ENCODE measurements at places on chromosomes 3 and 15. TPM values are rescaled to one million over a fixed set of nuclear protein-coding genes. Genes with fewer than 3 reads are reported as not detected.

DNA sequence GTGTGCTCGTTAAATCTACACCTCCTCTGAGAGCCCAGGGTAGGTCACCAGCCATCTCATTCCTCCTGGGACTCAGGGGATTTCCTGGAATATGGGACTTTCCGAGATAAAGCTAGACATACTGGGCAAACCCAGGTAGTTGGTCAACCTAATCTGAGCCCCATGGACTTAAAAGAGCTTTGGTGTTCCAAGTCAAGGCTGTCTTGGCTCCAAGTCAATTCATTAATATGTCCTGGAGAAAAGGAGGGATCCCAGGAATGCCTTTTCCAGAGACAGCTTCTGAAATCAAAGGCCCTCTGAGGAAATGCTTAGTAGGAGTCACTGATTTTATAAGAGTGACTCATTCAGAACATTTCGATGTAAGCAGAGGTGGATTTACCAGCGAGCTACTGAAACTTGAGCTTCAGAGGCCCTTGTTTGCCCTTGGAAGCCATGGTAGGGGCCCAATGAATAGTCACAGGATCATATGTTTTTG lies 137.3 kb upstream of the UBE2E1 start:
- no peak overlapping the region for H3K4me3 ChIP-seq
- H3K4me1 ChIP-seq = no peaks in the 10 kb centered on the region
- H3K36me3 ChIP-seq = no peaks in the 10 kb centered on the region
- H3K27me3 ChIP-seq = peaks cover 19% of the 10 kb centered on the region

Gene CCDC9B
- 2.3 TPM for total RNA-seq

DNA sequence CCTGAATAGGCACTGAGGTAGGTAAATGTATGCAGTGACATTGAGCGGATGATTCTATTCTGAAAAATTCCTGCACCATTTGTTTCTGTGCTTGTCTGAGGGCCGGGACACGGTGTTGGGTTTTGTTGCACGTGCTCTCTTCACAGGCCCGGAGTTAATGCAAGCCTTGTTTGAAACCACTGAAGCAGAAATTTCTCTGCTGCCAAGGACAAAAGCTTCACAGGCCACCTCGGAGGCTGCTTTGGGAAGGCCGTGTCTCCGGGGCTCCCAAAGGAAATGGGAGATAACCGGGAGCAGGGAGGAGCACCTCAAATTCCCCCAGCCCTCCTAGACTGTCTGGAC lies 179.4 kb downstream of the OPA1 start:
- H3K27me3 ChIP-seq = peaks cover 8% of the 10 kb centered on the region
- H3K27ac ChIP-seq = no peak overlapping the region
- no peak overlapping the region for H3K4me3 ChIP-seq
- H3K36me3 ChIP-seq = no peaks in the 10 kb centered on the region
- peaks cover 9% of the 10 kb centered on the region for H3K4me1 ChIP-seq
- no peak for DNase-seq

DNA sequence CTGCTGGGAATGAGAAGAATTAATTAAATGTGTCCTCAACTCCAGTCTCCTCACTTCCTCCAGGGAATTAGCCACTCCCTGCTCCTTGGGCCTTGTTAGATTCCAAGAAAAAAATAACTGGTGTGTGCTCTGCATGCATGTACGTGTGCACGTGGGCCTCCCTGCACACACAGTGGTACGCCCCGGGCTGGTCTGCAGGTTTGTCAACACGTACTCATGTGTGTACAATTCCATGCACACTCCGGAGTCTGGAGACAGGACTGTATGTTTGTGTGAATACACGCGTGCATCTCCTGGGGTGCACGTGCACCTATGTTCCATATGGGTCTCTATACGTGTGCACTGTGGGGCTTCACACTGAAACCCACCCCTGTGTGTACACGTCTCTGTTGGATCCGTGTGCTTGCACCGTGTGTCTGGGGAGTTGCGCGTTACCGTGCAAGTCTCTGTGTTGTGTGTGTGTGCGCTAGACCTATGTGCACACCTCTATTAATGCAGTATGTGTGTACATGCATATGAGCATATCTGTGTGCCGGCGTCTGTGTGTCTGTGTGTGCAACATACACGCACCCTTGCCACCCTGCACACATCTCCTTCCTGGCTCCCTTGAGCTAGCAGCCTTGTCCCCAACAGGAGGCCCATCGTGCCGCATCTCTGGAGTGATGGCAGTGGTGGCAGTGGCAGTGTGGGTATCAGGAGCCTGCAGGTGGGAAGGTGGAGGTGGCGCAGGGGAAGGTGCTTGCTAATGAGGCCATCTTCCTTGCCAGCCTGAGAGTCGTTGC lies 210.1 kb downstream of the TBC1D2B start:
- no peaks in the 10 kb centered on the region for H3K4me1 ChIP-seq
- no peak overlapping the region for H3K4me3 ChIP-seq
- H3K36me3 ChIP-seq = no peaks in the 10 kb centered on the region
- DNase-seq = peak; percentile 15
- no peak overlapping the region for H3K27ac ChIP-seq

DNA sequence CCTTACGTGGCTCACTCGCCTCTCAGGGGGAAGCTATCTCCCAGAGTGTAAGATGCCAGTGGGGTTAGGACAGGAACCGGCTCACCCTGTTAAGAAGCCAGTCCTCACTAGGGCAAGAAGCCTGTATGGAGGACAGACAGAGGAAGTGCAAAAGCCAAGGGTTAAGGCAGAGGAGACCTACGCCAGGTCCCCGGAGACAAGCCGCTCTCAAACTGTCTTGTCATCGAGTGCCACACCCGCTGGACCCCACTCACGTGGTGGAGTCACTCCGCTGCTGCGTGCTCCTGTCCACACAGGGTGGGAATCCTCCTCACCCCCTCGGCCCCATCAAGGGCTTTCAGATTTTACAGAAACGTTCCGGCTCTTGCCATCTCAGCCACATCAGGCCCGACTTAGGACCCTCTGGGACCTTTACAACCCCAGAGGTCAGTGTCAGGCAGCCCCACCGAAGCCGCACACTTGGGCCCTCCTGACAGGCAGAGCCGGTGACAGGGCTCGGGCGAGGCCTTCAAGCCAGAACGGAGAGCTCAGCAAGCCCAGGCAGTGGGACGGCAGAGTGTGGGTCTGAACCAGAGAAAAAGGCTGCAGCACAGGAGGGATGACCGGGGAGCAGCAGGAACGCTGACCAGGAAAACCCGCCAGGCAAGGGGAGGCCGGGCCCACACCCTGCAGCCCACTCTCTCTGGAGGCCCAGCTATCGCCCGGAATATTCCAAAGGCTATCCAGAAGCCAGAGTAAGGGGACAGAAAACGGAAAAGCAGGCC lies 61.7 kb downstream of the XXYLT1 start:
- no peak for DNase-seq
- no peaks in the 10 kb centered on the region for H3K36me3 ChIP-seq
- no peaks in the 10 kb centered on the region for H3K27me3 ChIP-seq
- peaks cover 5% of the 10 kb centered on the region for H3K4me1 ChIP-seq

DNA sequence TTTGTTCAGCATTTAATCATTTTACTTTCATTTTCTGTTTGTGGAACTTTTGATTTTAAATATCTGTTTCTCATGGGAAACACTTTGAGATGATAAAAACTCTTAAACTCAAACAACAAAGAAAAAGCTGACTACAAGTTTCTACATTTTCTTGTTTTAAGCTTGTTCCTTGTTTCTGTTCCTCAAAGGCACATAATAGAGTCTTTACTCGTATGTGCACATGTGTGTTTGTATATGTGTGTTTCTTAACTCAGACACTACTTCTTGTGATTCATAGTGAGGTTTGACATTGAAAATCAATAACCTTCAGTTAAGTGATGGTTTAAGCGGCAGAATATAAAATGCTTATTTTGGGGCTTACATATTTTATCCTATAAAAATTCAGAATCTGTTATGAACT lies 786.7 kb upstream of the EPHA6 start:
- H3K4me3 ChIP-seq = no peak overlapping the region
- no peaks in the 10 kb centered on the region for H3K27me3 ChIP-seq
- H3K27ac ChIP-seq = no peak overlapping the region
- H3K36me3 ChIP-seq = no peaks in the 10 kb centered on the region
- DNase-seq = no peak
- no peaks in the 10 kb centered on the region for H3K4me1 ChIP-seq

- peak overlapping the region; percentile 45 for H3K27ac ChIP-seq
- H3K27me3 ChIP-seq = peaks cover 15% of the 10 kb centered on the region
- H3K4me3 ChIP-seq = peak overlapping the region; percentile 77
- peaks cover 12% of the 10 kb centered on the region for H3K4me1 ChIP-seq
- DNase-seq = peak; percentile 50
- H3K36me3 ChIP-seq = no peaks in the 10 kb centered on the region
Measured at GRCh38 chr3:87088993-87089841, 98.3 kb upstream of the VGLL3 start.

DNA sequence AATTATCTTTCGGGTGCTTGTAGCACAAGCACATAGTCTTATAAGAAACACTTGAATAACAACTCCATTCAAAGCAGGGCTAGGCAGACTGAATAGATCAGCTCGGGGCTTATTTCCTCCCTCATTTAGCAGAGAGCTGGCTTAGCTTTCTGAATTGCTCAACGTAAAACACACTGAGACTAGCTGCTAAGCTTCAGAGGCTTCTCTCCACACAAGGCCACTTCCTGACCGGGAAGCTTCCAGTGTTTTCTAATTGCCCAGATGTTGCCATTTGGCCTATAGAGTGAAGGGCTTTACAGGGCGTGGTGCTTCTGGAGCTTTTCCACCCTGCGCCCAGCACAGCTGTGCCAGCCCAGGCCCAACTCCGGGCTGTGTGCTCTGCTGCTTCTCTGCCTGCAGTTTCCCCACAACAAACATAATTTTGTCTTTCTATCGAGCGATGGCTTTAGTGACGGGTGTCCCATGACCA lies 16.6 kb downstream of the FAM240A start:
- H3K36me3 ChIP-seq = no peaks in the 10 kb centered on the region
- H3K4me1 ChIP-seq = peaks cover 10% of the 10 kb centered on the region
- DNase-seq = no peak
- H3K4me3 ChIP-seq = no peak overlapping the region
- H3K27me3 ChIP-seq = peaks cover 9% of the 10 kb centered on the region

- no peaks in the 10 kb centered on the region for H3K36me3 ChIP-seq
- H3K4me3 ChIP-seq = no peak overlapping the region
- no peak overlapping the region for H3K27ac ChIP-seq
- peaks cover 4% of the 10 kb centered on the region for H3K4me1 ChIP-seq
- DNase-seq = no peak
Measured at GRCh38 chr3:10709110-10709781, 106.8 kb upstream of the SLC6A11 start.

Gene TNFSF10
- total RNA-seq = 151 TPM

Measured in activated naive CD8-positive, alpha-beta T cell treated with anti-CD3 and anti-CD28 coated beads, Interleukin-2, amount 10 ng/mL, durations not matched to agents 7 days and 5 days (primary cell).